Stimulated activated CD4-positive, alpha-beta T cell treated with anti-CD3 and anti-CD28 coated beads, Interleukin-1b, Interleukin-23, amount 100 ng/mL, for 1 hour (primary cell): ENCODE measurements at places on chromosomes 3 and 15.

DNA sequence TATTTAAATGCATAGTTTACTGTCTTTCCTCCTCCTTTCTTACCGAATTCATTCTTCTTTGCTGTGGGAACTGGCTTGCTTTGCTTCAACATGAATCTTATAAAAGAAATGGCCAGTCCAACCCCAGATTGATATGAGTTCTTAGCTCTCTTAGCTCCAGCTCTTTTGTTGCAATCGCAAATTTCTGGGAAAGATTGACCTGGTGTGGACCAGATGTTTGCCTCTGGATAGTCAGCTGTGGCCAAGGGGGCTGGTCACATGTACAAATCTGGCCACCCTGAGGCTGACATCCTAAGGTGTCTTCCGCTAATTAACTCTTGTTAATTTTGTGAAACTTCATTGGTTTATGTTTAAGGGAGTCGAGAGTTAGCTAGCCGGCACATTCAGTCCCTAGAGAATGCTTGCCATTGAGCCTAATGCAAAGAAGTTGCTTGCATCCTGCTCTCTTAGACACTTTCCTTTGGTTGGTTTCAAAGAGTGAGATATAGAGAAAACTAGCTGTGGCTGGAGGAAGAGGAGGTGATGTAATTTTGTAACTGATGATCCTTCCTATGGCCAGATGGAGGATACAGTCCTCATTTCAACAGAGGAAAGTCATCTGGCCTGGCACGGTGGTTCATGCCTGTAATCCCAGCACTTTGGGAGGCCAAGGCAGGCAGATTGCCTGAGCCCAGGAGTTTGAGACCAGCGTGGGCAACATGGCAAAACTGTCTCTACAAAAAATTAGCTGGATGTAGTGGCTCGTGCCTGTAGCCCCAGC, 162.4 kb downstream of the ADAMTSL3 start:
- no peak for DNase-seq

- no peak for DNase-seq
These were observed 58.0 kb downstream of the PLD1 start for GRCh38 chr3:171752329-171752728.

DNA sequence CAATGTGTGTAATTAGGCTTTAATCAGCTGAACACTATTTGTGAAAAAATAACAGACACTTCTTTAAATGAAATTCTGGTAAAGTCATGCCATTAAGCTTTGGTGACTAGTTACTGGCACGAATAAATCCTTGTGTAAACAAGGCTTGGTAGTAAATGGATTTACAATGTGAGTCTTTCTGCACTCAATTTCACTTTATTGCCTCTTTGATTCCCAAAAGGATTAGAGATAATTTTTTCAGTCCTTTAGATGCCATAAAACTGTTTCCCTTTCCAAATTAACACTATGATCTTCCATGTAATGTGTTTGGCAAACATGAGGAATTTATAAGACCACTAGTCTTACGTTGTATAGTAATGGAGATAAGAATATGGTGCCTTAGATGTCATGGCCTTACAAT, 339.5 kb upstream of the DNAJC19 start:
- DNase-seq = no peak

DNA sequence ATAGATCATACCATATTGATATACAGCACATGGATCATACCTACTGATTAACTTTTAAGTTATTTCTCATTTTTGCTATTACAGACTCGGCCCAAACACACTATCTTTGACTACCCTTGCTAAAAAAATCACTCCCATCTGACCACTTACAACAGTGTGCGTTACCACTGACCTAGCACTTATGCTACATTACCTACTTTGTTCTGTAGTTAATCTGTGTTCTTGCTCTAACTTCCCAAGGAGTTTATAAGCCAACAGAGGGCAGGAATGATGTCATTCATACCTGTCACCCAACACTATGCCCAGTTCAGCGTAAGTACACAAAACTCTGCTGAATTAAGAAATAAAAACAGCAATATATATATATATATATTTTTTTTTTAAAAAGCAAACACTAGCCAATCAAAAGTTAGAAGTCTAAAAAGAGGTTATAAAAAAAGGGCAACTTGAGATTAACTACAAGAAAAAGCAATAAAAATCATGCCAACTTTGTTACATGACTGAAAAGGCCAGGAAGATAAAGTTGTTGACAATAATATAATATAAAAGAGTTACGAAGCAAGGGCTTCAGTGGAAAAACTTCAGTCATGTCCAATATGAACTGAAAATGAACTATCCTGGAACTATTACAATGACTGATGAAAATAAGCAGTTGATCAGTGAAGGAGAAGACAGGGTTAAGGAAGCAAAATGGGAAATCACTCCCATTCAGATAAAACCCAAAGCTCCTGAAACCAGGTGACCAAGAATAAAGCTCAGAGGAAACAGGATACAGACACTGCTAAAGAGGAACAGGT, 33.6 kb downstream of the EDC3 start:
- DNase-seq = no peak

- DNase-seq = no peak
These were observed 612.2 kb downstream of the RBMS3 start for GRCh38 chr3:29892976-29893554.

DNA sequence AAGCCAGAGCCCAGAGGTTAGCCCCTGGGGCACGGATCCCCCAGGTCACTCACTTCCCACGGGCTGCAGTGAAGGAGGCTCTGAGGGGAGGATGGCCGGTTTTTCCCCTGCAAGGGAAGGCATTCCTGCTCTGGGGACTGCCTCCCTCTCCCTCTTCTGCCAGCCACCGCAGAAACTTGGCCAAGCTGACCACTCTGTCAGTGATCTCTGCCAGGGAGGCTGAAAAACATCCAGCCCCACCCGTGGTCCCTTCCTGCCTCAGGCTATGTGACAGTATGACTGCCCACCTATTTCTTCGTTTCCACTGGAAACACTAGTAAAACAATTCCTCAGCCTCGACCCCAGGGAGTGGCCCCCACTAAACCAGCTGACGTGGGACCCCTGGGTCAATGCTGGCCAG, 14.6 kb upstream of the FANCD2 start:
- no peak for DNase-seq

- no peak for DNase-seq
These were observed 29.3 kb downstream of the LRRC2 start for GRCh38 chr3:46536758-46537157.

- no peak for DNase-seq
These were observed 133.4 kb upstream of the ACP3 start for GRCh38 chr3:132183811-132184210.

GRCh38 chr3:101124125-101124524, 130.9 kb upstream of the ABI3BP start:
- DNase-seq = no peak

DNA sequence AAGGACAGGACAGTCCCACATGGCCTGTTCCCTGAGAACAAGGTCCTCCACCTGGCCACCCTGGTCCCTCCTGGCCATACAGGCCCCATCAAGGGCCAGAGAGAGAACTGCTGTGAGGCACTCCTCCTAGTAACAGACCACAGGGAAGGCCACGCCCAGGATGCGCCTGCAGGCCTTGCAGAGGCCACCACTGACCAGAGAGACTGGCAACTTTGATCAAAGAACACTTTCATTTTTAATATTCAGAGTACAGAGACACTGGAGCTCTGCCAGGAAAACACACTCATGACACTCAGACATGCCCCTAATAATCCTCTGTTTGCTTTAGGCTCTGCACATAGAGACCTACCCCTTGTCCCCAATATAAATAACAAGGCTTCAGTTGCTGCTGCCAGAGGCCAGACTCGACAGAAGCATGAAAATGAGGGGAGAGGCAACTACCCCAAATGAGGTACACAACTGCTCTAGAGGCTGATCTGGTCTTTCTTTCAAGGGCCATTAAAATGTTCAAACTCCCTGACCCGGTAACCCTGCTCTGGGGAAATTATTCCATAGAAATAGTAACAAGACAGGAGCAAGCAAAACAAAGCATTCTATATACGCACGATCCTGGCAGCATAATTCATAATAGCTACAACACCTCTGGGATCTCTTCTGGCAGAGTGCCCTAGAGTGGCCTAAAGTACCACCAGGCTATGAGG, 44.8 kb downstream of the CCDC12 start:
- DNase-seq = no peak

GRCh38 chr3:11291808-11292207, 19.6 kb downstream of the ATG7 start:
- no peak for DNase-seq

DNA sequence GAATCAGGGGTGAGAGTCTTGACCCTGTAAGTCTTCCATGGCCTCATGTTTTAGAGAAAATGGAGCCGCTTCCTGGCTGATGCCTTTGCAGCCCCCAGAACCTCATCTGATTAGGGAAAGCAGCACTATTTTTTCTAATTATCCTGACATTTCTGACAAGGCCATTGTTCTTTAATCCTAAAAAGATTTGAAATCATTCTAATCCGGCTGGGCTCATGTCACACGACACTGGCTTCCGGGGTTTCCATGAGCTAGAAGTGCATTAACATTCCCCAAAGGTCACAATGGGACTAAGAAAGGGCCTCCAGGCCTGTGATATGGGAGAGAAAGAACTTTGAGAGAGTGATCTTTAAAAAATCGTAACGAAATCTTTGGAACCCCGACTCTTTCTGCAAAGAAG, 33.1 kb downstream of the RBP2 start:
- no peak for DNase-seq

DNA sequence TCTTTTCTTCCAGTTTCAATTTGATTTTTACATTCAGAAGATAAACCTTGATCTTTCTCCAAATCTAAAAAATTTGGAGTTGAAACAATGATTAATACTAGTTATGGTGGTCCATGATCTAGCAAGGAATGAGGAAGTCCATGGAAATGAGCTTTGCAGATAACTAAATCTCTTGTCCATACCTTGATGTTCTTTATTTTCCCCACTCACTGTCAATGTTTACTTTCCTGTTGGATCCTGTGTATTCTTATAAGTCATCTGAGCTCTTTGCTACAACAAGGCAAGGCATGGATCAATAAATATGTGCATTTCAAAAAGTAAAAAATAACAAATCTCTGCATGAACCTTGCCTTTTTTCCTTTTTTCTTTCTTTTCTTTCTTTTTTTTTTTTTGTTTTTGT, 6.2 kb upstream of the MYO1E start:
- no peak for DNase-seq

DNA sequence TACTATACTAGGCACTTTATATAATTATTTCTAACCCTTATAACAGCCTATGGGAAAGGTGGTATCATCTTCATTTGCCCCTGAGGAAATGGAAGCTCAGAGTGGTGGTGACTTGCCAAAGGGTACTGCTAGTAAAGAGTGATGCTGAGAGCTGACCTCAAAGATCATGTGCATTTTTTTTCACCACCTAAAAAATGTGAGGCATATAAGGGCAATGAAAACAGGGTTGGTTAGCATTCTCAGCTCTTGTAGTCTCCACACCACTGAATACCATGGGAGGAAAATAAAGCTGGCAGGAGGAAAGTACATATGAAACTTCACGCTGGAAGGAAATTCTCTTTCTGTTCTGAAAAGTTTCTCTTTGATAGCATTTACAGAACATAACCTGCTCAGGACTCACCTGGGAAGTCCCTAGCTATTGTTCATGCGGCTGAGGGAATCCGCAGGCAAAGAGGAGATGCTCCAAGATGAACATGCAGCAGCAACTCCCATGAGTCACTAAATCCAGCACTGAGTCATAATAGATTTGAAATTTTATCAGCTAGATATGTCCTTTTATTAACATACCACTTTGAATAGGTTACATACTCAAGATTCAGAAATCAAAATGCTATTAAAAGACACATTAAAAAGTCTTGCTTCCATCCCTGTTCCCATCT, 17.3 kb downstream of the FAIM start:
- DNase-seq = no peak
